ENCODE measurements at places on chromosomes 2 and 18. TPM values are rescaled to one million over a fixed set of nuclear protein-coding genes. Genes with fewer than 3 reads are reported as not detected.

LRRC30 gene
- not detected for total RNA-seq

DNA sequence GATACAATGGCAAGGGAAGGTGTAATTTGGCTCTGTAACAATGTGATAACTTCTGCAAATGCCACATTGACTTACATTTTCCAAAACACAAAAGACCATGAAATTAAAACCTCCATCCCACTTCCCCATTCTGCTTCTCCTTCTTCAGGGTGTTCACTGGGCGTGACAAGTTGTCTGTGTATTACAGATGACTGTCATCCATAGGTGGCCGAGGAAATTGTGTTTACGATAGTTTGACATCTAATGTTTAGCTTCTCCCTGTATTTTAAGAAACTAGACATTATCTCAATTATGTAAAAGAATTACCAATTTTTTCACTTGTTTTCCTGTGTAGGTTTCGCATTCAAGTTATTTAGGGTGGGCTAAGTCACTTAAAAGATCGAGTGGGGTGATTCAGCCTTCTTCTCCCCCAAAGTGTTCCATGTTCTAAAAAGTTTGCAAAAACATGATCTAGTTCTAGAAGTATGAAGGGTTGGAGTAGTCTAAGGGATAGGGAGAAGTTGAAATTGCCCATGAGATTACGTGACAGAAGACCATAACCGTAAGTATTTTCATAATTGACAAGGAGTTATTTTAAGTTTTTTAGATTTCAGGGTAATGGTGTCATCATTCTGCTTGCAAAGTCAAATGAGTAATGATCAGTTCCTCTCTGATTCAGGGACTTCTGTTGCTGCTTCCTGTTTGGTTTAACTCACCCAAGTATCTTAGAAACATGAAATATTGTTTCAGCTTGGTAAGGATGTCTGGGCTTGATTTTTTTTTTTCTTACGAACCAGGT lies 25.2 kb upstream of the CYTIP start:
- DNase-seq: no peak

- DNase-seq: no peak
These were observed 1474.0 kb upstream of the TMEFF2 start for GRCh38 chr2:193668557-193669323.

EML6 gene
- total RNA-seq: 1.7 TPM

MERTK gene
- total RNA-seq: 18.4 TPM

CTLA4 gene
- total RNA-seq: not detected

GRCh38 chr2:174717916-174718315 lies 46.4 kb downstream of the CHRNA1 start:
- no peak for DNase-seq

NEUROD1 gene
- total RNA-seq: not detected

ACSL3 gene
- total RNA-seq: 163 TPM

RAX gene
- total RNA-seq: 19.3 TPM

GRCh38 chr18:47729356-47729755 lies 201.1 kb downstream of the SMAD2 start:
- DNase-seq: no peak

- DNase-seq: no peak
These were observed 594 bp downstream of the RAD51AP2 start for GRCh38 chr2:17517481-17518211.

SALL3 gene
- not detected for total RNA-seq

PKDCC gene
- 77.5 TPM for total RNA-seq

DNA sequence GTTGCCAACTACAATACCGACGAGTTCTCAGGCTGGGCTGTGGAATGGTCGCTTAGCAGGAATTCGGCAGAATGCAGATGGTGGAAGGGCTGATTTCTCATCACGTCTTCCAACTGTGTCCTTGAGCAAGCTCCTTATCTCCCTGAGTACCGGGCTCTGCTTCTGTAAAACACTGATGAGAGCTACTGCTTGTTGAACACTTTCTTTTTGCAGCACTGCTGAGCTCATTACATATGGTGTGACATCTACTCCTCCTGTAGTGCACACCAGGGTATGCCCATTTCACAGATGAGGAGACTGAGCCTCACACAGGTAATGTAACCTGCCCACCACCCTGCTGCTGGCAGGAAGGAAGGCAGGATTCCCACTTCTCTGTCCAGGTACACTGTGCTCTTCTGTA lies 8.3 kb downstream of the IL1R2 start:
- DNase-seq: no peak

DNA sequence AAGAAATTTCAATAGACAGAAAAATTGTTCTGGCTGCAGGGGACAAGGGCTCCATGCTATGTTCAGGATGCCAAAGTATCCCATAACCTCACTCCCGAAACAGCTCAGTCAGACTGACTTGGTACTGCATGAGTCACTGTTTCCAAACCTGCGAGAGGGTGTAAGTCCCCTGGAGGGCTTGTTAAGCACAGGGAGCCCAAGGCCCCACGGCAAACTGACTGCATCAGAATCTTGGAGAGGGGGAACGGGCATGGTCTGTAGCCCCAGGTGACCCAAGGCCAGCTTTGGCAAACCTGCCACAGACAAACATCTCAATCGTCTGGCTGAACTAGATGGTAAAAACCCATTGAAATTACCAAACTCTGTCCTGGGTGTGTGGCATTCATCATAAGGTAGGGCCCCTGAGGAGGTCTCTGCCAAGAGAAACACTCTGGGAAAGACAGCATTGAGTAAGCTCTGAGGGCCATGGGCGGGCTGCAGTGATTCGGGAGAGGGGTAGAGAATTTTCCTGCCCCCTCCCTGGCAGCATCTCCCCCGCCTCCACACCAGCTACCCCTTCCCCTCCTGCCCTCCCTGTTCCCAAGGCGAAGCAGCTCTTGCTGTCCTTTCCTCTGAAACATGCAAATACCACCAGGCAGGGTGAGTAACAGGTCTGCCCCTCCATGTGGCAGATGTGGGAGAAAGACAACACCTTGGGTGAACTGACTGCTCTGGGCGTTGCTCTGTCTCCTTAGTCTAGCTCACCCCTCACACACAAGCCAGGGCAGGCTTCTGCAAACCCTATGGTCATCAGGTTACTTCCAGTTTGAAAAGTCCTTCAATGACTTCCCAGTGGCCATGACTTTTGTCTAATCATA lies 274.7 kb upstream of the SIX2 start:
- DNase-seq: no peak

SERPINB13 gene
- 0.49 TPM for total RNA-seq

DNA sequence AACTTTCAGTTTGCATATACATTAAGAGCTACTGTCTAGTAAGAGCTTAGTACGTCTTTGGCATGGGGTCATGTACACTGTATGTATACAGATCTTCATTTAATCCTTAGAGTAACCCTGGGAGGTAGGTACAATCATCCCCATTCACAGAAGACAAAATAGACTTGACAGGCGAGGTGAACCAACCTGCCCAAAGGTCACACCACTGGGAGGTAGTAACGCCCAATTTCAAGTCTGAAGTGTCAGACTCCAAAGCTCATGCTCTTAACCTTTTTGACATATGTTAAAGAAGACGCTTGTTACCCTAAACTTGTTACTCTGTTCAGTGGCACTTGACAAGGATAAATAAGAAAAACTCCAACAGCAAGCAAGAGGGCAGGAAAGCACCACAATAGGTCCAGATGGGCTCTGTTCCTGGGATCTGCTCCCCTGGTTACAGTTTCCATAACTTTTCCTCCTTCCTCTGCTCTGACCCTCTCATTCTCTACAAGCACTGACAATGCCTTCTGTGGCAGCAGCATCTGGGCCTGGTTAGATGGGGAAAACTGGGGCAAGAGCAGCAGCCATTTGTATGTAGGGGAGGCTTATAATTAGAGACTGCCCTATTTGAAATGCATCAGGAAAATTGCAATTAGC lies 64.7 kb upstream of the SERTAD2 start:
- DNase-seq: no peak

DNA sequence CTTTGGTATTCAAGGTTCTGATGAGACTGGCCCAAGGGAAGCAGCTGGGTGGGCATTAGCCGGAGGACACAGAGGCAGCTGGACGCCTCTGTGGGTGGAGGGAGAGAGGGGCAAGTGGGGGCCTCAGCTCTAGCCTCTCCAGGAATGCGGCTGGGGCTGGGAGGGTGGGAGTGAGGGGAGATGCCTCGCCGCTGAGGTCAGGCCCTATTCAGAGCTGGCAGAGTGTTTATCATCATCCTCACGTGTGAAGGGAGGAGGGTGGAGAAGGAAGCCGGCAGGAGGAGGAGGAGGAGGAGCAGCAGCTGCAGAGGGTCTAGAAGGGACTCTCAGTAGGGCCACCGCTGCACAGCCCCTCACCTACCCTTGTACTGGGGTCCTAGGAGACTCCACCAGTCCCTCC lies 43.1 kb downstream of the TNS1 start:
- no peak for DNase-seq

EPB41L5 gene
- 26.5 TPM for total RNA-seq

DSG4 gene
- total RNA-seq: not detected

CCDC148 gene
- total RNA-seq: 0.92 TPM

DNA sequence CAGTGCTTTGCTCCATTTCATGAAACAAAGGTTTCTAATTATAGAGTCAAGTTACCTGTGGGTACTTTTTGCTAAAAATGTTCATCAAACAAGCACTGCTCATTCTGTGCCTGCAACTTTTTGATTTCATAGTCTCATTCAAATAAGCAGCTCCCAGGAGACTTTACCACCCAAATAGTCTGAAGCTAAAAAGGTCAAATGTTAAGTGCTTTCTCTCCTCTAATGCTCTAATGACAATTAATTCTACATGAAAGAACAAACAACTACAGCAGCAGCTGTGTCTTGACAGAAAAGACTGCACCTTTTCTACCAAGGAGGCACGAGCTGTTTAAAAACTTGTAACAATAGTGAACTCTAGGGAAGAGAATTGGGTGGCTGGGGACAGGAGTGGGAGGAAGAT lies 65.3 kb downstream of the CCDC93 start:
- no peak for DNase-seq

DNA sequence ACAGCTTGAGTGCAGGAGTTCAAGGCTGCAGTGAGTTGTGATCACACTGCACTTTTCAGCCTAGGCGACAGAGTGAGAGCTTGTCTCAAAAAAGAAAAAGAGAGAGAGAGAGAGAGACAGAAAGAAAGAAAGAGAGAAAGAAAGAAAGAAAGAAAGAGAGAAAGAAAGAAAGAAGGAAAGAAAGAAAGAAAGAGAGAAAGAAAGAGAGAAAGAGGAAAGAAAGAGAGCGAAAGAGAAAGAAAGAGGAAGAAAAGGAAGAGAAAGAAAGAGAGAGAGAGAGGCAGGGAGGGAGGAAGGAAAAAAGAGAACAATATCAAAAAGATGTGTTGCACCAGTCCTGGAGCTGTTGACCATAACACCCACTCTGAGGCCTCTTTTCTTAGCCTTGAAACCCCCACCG lies 89.8 kb upstream of the MBOAT2 start:
- no peak for DNase-seq

All from A673 (cell line).